ENCODE measurements at places on chromosomes 5 and 9.

DNA sequence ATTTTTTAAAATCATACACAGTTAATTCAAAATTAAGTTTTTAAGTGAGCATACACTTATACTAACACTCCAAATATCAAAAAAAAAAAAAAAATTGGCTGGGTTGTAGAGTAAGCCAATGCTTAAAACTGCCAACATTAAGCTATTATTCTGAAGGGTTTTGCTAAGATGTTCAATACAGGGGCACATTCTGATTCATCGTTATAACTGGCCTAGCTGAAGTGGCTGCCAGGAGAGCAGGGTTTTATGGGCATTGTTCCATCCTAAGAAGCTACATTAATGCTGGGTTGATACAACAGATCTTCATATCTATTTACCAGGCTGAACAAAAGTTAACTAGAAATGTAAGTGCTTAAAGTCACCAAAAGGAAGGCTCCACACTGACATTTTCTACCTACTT lies 13.4 kb downstream of the ELAVL2 start:
- DNase-seq = no peak

DNA sequence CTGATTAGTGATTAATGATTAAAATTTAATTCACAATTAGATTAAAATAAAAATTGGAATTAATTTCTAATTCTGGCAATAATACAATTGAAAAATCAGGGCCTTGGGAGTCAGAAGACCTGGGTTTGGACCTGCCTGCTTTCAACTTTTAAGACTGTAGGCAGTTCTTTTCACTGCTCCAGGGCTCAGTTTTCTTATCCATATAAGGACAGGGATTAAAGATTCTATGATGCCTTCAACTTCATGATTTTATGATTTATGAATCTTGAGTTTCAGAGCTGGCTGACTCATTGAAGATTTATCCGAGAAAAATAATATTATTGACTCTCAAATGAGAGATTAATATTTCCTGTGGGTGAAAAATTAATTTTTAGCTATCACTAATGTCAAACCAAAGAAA lies 208.6 kb upstream of the ANKH start:
- no peak for DNase-seq

DNA sequence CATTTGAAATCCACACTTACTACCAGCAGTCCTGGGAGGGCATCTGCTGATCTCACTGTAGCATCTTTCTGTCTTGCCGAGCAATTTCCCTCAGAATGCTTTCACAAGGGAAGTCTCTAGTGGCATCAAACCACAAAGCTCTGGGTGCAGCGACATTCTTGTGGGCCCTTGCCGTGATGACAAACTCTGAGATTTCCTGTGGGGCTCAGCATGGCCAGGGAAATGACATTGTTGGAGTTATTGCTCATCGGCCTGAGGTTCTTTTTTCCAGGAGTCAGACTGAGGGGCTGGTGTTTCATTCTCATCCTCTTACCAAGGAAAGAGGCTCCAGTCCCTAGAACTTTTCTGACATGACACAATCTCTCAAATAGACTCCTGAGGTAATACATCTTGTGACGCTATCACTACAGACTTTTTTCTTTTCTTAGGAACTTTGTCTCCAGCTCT lies 51.4 kb downstream of the PFDN1 start:
- no peak for DNase-seq

GRCh38 chr5:67879620-67880510 lies 335.7 kb upstream of the PIK3R1 start:
- no peak for DNase-seq
